Stimulated activated CD4-positive, alpha-beta T cell treated with anti-CD3 and anti-CD28 coated beads, Interleukin-1b, Interleukin-23, amount 100 ng/mL, for 1 hour (primary cell): ENCODE measurements at places on chromosomes 5 and 9.

DNA sequence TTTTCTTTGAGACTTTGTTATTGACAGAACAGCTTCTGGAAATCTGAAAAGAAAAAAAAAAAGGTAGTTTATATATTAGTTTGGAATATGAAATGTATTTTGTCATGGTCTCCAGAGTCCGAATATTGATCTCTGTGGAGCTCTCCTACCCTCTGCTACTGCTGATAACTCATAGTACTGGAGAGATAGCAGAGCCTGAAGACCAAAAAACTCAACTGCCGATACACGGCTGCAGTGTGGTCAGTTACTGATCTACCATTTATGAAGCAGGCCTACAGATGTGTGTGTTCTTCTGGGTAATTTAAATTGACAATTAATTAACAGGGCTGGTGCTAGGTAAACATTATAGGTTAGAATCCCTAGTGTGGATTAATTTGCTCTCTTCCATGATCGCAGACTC lies 3.8 kb upstream of the FAM120A start:
- DNase-seq: no peak

GRCh38 chr9:123527981-123528380 lies 172.0 kb downstream of the CRB2 start:
- no peak for DNase-seq

DNA sequence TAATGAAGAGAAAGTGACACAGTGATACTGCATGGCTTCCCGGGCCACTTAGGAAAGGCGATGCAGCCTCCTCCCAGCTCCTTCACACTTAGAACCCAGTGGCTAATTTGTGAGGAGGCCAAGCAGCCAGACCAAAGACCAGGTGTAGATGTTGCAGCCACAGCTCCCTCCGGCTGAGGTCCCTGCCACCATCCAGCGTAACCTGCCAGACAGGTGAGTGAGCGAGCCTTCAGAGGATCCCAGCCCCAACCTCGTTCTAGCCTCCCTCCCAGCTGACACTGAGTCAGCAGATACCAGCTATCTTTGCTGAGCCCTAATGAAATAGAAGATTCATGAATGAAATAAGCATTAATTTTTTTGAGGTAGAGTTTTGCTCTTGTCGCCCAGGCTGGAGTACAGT lies 59.7 kb downstream of the COL23A1 start:
- no peak for DNase-seq

DNA sequence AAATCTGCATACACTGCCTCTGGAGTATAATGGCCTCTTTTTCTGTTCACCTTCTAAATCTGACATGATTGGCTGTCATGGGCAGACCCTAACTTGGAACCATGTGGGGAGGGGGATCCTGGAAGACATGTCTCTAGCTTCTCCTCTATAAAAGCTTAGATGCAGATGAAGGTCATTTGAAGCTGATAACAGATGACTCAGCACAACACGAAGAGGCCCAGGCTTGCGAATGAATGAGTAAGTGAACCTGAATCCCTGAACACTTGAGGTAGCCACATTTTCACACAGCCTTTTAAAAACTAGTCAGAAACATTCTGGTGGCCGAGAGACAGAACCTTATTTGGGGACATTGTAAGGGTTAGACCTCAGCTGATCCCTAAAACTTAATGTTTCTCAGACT lies 282.6 kb downstream of the ELAVL2 start:
- no peak for DNase-seq

DNA sequence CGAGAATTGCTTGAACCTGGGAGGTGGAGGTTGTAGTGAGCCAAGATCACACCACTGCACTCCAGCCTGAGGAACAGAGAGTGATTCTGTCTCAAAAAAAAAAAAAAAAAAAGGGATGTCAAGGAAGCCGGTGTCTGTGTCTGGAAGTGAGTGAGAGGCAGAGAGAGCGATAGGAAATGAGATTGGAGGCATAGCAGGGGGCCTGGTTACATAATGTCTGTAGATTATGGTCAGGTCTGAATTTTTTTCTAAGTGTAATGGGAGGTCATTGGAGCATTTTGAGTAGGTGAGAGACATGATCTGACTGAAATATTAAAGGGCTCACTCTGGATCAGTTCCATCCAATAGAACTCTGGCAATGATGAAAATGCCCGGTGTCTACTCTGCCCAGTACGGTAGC lies 40.4 kb upstream of the CTNNA1 start:
- DNase-seq: no peak

DNA sequence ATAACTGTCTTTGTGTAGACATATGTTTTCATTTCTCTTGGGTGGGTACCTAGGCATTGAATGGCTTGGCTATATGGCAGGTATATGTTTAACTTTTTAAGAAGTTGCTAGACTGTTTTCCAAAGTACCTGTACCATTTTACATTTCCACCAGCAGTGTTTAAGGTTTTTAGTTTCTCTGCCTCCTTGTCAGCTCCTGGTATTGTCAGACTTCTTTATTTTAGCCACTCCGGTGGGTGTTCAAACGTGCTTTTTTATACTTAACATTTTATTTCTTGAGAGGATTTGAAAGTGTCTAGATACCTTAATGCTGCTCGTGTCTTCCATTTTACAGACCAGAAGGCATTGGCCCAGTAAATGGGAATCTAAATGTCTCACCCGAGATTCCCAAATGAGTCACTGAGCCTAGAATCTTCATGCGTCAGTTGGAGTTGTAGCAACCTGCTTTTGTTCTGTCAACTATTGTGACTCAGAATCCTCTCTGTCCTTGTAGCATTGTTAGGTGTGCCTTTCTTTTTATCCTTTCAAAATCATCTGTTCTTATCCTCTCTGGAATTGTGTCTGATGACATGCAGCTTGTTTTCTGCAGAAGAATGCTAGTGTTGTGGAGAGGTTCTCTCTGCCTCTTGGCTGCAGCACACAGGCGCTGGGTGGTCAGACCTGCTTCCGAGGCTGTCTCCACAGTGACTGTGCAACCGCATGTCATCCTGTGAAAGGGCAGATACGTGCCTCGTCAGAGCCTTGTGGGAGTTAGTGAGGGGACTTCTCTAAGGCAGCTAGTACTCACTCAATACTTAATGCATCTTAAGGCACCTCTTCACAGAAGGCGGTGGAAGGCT lies 291.8 kb downstream of the AOPEP start:
- no peak for DNase-seq

DNA sequence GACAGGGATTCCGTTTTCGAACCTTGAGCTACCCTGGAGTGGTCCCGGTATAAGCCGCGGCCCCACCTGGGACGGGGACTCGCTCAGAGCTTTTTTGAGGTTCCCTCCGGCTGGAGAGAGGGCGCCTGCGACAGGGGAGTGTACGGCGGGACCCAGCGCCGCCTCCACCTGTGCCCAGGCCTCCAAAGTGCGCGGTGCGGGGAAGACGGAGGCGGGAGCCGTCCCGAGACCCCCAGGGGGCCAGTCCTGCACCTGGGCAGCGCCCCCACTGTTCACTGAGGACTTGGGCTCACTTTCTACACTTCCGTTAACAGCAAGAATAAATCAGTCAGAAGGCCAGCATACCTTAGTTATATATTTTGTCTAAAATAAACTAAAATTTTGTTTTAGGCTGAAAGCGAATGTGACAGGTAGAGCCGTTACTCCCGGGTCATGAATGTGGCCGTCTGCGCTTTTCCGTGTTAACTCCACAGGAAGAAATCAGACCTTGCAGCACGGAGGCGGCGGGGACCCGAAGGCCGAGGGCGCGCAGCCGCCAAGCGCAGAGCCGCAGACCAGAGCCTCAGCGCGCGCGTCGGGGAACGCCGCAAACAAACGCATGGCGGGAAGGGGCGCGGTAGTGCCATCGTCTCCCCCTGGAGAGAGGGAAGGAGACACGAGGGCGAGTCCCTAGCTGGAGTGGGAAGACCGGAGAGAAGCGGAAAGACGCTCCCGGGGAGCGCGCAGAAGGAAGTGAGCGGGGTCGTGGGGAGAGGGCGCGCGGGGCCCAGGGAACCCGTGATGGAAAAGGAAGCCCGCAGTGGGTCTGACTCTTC lies 14.1 kb downstream of the TRIM7 start:
- no peak for DNase-seq

- DNase-seq: no peak
Observed at GRCh38 chr5:56663523-56663922, 151.8 kb upstream of the MAP3K1 start.

GRCh38 chr5:109089191-109089590 lies 320.6 kb downstream of the PJA2 start:
- DNase-seq: no peak

GRCh38 chr5:65268525-65268924 lies 213.2 kb downstream of the ADAMTS6 start:
- no peak for DNase-seq

GRCh38 chr5:110096419-110096818 lies 406.7 kb downstream of the MAN2A1 start:
- no peak for DNase-seq

GRCh38 chr9:20095430-20096092 lies 306.7 kb upstream of the SLC24A2 start:
- no peak for DNase-seq

- DNase-seq: no peak
Observed at GRCh38 chr9:81465468-81466011, 223.8 kb downstream of the TLE1 start.

- no peak for DNase-seq
Observed at GRCh38 chr9:93264338-93265125, 80.6 kb downstream of the WNK2 start.

GRCh38 chr9:133658442-133659431 lies 22.6 kb downstream of the DBH start:
- DNase-seq: no peak

DNA sequence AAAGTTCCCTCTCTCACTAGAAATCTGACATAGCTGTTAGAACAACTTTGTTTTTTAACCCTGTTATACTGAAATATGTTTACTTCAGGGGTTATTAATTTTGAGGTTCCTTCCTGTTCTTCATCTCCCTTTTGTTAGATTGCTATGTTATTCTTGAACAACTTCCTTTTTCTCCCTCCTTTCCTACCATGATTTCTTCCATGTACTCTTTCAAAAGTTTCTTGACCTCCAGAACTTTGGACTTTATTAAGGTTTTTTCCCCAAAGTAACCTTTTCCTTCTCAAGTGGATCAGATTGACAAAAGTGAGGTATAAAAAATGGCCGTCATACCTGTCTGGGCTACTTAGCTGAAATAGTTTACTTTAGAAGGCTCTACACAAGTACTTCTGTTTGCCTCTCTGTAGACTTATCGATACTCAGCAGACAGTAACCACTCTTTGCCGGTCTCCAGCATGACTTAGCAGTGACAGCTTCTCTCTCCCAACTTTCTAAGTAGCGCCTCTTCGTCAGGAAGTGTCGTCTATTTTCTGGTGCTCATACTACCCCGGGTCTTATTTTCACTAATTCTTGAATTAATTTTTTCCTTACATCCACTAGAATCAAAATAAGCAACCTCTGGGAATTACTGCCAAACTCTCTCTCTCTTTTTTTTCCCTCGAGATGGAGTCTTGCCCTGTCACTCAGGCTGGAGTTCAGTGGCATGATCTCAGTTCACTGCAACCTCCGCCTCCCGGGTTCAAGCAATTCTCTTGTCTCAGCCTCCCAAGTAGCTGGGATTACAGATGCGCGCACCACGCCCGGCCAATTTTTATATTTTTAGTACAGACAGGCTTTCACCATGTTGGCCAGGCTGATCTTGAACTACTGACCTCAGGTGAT lies 19.7 kb downstream of the NFIL3 start:
- DNase-seq: no peak

DNA sequence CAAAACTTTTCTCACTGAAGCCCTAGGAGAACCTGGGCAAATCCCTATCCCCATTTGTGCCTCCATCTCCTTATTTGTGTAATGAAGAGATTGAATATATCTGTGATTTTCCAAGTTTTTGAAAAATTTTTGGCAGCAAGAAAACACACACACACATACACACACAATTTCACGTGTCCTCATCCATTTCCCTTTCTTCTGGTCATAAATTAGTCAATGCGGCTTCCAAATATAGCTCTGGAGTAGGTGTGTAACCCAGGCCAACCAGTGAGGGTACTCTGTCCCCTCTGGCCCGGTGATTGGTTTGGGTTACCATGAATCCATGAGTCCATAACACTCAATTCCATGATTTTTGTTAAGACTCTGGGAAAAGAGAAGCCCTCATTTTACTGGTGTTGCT lies 12.7 kb downstream of the CSF1R start:
- DNase-seq: no peak

GRCh38 chr5:170070556-170071412 lies 34.9 kb upstream of the FOXI1 start:
- no peak for DNase-seq

DNA sequence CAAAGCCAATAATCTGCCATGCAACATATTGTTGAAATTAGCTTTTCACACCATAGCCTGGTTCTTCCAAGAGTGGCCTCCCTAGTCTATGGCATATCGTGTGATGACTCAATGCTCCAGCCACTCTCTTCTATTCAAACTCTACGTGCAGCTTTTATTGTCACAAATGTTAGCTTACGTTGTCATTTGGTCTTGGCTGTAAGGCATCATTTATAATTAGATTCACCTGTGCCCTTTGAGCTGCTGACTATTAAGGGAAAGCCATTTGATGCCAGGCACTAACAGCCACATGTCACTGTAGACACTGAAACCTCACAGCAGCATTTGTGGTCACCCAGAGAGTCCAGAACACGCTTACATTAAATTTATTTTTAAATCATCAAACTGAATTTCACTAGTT lies 66.8 kb downstream of the APBA1 start:
- DNase-seq: no peak

DNA sequence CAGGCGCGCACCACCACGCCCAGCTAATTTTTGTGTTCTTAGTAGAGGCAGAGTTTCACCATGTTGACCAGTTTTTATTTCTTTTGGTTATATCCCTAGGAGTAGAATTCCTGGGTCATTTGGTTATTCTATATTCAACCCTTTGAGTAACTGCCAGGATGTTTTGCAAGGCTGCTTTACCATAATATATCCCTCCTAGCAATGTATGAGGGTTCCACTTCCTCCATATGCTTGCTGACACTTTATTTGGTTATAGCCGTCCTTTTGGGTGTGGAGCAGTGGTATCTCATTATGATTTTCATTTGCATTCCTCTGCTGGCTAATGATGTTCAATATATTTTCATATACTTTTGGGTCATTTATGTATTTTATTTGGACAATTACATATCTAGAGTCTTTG lies 81.2 kb downstream of the RAB24 start:
- DNase-seq: no peak

GRCh38 chr9:115171921-115172388 lies 54.0 kb upstream of the TNC start:
- DNase-seq: no peak

- no peak for DNase-seq
Observed at GRCh38 chr9:100939636-100940035, 88.9 kb upstream of the PLPPR1 start.

- DNase-seq: no peak
Observed at GRCh38 chr9:16715404-16715803, 155.1 kb downstream of the BNC2 start.

GRCh38 chr5:174801798-174802197 lies 77.4 kb downstream of the MSX2 start:
- no peak for DNase-seq

DNA sequence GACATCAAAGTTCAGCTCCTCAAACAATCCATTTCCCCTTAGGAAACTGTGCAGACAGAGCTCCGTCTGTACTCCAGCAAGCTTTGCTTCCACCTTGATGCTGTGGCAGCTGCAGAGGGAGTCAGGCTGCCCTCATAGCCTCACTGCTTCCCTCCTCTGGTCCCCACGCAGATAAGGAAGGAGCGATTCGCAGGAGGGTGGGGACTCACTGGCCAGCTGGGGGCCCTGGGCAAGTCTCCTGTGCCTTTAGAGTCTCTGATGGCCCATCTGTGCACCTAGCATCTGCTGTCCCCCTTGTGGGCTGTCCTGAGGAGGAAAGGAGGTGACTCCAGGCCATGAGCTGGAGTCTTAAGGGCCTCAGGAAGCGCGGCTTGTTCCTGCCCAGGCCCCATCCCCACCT lies 121.5 kb downstream of the ENTREP1 start:
- DNase-seq: no peak
